Posterior vena cava (tissue), 2 donors: ENCODE measurements at places on chromosomes 3 and 15.

DNA sequence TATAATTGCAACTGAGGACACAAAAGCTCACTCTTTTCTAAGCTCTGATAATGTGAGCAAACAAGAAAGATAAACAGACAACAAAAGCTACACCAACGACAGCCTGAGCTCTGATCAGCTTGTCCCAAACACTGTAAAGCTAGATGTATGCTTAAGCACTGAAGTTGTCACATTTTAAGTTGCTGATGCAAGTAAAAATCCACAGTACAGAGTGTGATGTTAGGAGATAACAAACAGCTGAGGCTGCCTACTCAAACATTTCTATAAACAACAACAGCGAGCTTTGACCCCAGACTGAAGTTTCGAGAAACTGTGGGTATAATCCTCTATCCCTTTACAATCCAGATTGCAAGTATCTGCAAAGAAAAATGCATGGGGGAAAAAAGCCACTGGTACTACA is 10.7 kb downstream of the MTHFS start:
- no peak for DNase-seq

GRCh38 chr3:55965776-55966175 is 478.7 kb upstream of the WNT5A start:
- no peak for DNase-seq

- DNase-seq = no peak
Observed at GRCh38 chr3:165883863-165884478, 46.7 kb upstream of the BCHE start.

- no peak for DNase-seq
Observed at GRCh38 chr3:35422101-35422500, 217.2 kb upstream of the ARPP21 start.

GRCh38 chr3:191342411-191342810 is 12.1 kb upstream of the UTS2B start:
- DNase-seq = no peak

DNA sequence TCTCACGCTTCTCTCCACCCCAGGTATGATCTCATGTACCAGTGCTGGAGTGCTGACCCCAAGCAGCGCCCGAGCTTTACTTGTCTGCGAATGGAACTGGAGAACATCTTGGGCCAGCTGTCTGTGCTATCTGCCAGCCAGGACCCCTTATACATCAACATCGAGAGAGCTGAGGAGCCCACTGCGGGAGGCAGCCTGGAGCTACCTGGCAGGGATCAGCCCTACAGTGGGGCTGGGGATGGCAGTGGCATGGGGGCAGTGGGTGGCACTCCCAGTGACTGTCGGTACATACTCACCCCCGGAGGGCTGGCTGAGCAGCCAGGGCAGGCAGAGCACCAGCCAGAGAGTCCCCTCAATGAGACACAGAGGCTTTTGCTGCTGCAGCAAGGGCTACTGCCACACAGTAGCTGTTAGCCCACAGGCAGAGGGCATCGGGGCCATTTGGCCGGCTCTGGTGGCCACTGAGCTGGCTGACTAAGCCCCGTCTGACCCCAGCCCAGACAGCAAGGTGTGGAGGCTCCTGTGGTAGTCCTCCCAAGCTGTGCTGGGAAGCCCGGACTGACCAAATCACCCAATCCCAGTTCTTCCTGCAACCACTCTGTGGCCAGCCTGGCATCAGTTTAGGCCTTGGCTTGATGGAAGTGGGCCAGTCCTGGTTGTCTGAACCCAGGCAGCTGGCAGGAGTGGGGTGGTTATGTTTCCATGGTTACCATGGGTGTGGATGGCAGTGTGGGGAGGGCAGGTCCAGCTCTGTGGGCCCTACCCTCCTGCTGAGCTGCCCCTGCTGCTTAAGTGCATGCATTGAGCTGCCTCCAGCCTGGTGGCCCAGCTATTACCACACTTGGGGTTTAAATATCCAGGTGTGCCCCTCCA is 19.1 kb downstream of the TYRO3 start:
- peak; percentile 70 for DNase-seq

DNA sequence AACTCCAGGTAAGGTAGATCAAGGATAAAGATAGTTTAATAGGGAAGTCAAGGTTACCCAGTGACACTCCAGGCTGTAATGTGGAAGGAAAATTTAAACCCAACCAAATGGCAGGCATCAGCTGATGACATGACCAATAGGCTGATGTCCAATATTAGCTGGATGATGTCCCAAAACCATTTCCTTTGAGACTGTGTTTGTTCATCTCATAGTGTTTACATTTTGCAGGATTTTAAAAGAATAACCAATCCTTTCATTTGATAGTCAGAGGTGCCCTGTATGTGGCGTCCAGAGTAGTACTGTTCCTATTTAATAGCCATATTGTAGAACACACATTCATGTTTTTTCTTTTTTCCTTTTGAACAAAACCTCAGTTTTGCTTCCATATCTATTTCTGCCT is 23.3 kb upstream of the TMEM158 start:
- DNase-seq = no peak

DNA sequence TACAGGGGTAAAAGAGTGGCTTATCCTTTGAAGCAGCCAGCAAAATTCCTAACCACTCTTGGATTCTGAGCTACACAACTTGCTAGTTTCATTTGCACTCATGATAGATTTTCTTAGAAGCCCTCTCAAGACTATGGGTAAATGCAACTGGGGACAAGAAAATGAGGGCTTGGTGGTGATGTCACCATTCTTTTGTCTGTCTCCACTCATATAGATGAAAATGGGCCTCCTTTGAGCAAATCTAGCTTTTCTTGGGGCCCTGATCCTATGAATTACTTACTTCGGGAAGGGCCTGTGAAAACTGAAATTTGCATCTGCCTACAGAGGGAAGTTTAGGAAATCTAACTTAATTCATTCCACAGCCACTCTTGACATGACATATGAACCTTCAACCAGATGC is 486.3 kb downstream of the MAGI1 start:
- no peak for DNase-seq

GRCh38 chr3:132978464-132978863 is 59.7 kb upstream of the TMEM108 start:
- no peak for DNase-seq

GRCh38 chr3:67090474-67090873 is 92.4 kb downstream of the KBTBD8 start:
- DNase-seq = no peak

DNA sequence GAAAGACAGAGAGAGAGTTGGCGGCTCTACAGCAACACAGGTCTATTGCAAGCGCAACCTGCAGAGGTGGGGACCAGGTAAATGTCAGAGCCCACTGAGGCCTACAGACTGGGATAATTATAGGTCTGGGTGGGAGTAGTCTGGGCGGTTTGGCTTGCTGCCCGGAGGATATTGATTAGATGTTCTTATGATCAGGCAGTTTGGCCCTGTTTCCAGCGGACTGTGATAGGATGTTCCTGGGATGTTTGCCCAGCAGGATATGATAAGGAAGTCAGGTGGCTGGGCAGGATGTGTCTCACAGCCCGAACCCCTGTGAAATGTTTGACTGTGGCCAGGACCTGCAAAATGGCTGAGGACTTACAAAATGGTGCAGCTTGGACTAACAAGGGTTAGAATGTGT is 364.9 kb downstream of the NAALADL2 start:
- peak; percentile 69 for DNase-seq

GRCh38 chr3:193574488-193575070 is 18.4 kb upstream of the OPA1 start:
- DNase-seq = no peak

GRCh38 chr3:13504161-13504831 is 24.2 kb downstream of the HDAC11 start:
- DNase-seq = no peak

- DNase-seq = no peak
Observed at GRCh38 chr3:64008487-64009351, 14.6 kb downstream of the PSMD6 start.

DNA sequence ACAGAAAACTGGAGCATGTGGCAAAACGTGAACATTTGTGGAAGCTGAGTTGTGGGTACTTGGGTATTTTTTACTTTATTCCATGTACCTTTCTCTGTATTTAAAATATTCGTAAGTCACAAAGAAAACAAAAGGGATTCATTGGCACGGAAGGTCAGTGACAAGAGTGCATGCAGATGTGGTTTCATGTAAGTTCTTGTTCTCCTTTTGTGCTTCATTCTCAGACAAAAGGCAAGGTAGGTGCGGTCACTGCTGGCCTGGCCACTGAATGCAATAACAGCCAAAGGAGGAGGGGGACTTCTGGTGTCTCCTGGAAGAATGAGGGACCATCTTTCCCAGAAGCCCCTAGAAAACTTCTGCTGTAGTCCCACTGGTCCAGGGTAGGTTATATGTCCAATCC is 200.0 kb upstream of the TOPAZ1 start:
- DNase-seq = no peak
